A172 (cell line): ENCODE measurements at places on chromosomes 4 and X.

DNA sequence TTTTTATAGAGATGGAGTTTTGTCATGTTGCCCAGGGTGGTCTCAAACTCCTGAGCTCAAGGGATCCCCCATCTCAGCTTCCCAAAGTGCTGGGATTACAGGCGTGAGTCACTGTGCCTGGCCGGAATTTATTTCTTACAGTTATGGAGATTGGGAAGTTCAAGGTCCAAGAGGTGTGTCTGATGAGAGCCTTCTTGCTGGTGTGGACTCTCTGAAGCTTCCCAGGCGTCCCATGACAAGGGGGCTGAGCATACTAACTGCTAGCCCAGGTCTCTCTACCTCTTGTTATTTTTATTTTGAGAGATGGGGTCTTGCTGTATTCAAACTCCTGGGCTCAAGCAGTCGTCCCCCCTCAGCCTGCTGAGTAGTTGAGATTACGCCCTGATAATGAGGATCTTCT is 2.9 kb upstream of the NSD2 start:
- DNase-seq: no peak

DNA sequence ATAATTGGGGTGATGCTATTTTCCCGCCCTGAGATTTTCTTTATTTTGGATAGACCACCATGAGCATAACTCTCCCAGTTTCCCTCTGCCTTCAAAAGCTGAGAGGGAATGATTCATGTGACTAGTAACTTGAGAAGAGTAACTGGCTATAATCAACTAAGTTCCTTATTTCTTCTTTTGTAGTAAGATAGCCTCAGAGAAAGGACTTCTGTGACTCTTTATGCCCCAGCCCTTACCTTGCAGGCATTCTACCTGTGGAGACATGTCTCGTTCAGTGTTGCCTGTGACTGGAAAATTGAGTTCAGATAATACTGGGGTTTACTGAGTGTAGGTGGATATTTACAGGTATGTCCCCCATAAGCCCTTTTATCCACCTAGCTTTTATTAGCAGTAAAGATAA is 715.4 kb upstream of the HS3ST1 start:
- no peak for DNase-seq

- no peak for DNase-seq
These were observed 772 bp downstream of the EOLA1 start for GRCh38 chrX:149541521-149542047.

DNA sequence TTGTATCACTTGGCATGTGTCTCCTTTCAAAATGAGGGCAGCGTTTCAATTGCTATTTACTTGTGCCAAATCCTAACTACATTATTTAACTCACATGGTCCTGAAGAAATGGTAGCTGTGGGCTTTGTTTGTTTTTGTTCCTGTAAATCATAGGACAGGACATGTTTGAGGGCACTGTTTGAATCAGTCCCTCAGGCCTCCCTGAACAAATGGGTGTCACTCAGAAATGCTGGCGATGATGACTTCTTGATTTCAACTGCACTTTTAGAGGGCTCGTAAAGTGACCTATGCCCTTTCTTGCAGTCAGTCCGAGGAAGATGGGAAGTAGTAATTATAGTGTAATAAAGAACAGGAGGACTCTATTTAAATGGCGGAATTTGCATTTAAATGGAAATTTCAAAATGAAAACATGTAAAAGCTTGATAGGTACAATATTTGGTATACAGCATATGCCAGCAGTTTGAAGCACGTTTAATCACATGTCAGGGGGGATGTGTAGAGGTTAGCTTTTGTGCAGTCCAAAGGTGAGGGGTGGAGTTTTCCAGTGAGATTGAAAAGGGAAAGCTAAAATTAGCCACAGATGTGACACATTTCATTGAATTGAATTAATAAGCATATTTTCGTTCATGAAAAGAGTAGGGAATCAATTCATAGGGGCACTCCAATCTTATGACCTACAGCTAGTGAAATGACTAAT is 1958.7 kb upstream of the IGFBP7 start:
- no peak for DNase-seq

DNA sequence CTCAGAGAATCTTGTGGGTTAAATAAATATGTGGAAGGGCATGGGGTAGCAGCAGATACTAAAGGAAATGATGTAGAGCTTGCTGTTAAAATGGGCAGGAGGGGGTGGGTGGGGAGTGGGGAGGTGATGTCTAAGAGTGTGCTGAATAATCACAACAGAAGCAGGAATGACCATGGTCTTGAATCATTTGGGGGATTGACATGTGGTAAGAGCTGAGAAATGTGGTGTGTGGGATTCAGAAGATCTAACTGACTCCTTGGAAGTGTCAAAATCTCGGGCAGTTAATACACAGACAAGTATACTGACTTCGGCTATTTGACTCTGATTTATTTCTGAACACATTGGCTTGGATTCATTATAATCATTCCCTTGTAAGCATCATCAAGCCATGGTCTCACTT is 6.8 kb downstream of the VGLL1 start:
- DNase-seq: no peak

DNA sequence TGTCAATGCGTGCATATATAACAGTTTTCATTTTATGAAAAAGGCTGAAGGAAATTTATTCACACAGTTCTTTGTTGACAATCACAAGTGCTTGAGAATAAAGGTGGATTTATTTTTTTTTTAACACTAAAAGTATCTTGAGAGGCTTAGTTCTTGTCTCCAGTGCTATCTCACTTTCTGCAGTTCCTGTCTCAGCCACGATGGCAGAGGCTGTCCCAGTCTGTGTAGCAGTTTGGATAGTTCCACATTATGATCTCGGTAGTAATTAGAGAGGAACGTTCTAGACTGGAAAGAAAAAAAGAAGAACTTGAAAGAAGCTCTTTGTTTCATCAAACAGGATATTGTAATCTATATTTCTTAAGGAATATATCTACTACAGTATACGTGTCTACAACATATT is 229.0 kb downstream of the UGT8 start:
- no peak for DNase-seq

DNA sequence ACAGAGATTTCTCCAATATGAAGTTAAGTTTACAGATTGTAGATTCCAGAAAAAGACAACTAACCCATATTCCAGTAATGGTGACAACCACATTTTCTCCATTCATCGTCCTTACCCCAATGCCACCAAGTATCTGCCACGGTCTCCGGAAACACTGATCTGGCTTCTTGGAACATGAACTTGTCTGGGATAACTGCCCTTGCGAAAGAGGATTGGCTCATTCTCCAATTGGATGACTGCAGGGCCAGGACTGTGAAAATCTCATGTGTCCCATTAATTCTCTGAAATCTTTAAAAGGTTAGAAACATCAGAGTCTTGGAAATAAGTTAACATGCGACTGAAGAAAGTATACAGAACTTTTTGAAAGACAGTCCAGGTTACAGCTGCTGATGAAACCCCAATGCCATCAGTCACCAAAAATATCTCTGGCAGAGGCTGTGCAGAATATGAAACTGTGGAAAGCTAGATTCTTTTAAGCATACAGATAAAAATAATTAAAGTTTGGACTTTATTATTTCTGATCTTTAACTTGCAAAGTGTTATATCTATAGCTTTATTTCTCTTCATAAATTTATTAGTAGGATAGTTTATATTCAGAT is 496.9 kb downstream of the PPARGC1A start:
- DNase-seq: no peak
